ENCODE measurements at places on chromosomes 5 and 9.

GRCh38 chr5:129410488-129410887 lies 49.6 kb upstream of the ADAMTS19 start:
- DNase-seq = peak; percentile 30

DNA sequence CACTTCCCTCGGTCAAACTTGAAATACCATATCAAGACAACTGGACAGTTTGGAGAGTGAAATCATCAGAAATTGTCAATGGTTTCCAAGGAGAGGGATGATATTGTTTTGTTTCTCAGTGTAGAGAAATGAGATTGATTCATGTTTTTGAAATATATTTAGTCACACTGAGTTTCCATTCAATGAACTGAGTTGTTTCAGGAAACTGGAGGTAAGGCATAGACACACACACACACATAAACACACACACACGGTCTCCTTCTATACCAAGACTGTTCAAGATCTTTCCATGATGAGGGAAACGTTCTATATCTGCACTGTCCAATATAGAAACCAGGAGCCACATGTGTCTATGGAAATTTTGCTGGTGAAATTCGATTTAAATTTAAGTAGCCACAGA lies 182.8 kb downstream of the PTTG1 start:
- DNase-seq = no peak

DNA sequence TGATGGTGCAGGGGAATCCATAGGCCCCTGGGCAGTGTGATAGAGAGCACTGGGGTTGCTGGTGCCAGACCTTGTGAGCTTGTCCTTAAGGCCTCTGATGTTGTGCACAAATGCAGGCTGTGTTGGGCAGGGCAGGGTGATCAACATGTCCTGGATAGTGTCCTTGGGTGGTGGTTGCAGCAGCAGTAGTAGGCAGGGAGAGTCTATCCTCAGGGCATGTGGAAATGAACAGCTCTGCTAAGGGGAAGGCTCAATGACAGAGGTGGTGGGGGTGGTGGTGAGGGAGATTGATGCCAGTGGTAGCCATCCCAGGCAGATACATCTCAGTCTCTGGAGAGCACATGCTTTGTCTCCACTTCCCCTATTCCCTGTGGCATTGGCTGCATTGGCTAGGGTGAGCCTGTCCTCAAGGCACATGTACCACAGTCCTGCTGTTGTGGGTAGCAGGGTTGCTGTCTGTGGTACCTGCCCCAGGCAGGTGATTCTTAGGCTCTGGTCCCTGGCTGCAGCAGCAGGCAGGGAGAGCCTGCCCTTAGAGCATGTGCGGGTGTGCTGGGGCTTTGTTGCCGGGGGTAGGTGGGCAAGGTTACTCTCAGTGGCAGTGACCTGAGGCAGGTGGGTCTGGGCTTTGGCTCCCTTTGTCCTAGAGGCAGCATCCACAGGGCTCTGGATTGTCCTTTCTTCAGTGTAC lies 111.1 kb downstream of the WDR70 start:
- DNase-seq = no peak

- no peak for DNase-seq
These were observed 732.0 kb downstream of the CDH18 start for GRCh38 chr5:19256036-19256435.

DNA sequence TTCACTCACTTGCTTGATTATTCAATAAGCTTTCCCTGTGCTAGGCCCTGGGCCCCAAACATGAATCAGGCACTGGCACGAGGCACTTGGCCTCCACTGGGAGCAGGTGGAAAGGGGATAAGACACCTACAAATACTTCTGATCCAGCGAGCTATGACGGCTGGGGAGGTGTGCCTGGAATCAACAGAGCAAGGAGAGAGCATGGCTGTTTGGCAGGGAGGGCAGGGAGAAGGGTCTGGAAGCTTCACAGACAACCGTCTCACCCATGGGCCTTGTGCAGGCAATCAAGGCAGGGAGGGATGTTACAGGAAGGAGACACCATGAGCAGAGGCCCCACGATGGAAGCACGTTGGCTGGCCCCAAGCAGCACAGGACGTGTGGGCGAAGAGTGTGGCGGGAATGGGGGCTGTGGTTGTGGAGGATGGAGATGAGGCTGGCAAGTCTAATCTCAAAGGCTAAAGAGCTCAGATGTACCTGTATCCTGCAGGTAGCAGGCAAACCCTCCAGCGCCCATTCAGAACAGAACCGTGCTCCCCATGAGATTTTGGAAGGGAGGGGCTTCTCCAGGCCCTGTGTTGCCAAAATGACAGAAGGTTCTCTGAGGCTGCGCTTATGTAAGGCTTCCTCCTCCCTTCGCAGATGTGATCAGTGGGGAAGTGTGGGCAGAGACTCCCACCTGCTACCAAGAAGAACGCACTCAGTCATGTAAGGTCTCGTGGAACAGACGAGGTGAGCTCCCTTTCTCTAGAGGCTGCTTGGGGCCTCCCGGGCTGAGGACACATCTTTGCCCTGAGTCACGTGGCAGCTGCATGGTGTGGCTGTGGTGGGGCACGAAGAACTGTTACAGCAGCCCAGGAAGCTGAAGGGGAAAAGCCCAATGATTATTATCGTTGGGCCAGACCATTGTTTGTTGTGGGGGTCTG lies 189.7 kb downstream of the DAB2IP start:
- DNase-seq = no peak

DNA sequence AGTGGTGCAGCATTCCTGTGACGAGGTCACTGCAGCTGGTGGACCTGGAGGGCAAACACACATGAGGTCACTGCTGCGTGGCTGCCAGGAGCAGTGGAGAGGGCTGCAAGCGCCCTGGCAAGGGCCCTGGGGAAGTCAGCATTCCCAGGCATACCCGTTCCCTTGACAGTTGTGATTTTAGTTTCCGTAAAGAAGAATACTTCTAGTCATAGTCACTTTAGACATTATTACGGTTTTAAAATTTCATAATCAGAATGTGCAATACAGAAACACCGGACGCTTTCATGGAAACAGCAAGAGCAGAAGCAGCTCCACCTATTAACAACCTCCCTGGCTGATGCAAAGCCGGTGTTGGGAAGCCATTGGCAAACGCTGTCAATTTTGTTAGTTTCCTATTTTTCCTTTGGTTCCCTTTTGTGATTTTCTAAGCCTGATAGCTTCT lies 129.8 kb downstream of the GADD45G start:
- DNase-seq = no peak

GRCh38 chr5:110288766-110289511 lies 437.5 kb downstream of the TMEM232 start:
- DNase-seq = no peak

Measured in iPS DF 19.7 (cell line).